CD4-positive, alpha-beta T cell treated with Interleukin-2 at 100 ng/mL for 4 hours (primary cell): ENCODE measurements at places on chromosomes 2 and 18.

DNA sequence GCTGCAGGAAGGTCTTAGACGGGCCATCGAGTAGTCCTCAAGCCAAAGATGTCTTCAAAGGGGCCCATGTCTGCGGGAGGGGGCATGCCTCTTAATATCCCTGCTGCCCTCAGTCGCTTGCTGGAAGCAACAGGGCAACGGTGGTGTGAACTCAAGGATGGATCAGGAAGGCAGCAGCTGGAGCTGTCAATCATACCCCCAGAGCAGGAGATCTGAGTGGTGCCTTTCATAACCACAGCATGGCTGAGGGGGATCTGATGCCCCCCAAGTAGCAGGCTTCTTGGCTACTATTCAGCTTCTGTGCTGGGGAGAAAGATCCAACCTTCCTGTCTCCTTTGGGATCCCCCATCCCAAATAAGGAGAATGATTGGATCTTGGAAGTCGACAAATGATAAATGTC is 46.4 kb downstream of the INSIG2 start:
- no peak for DNase-seq

DNA sequence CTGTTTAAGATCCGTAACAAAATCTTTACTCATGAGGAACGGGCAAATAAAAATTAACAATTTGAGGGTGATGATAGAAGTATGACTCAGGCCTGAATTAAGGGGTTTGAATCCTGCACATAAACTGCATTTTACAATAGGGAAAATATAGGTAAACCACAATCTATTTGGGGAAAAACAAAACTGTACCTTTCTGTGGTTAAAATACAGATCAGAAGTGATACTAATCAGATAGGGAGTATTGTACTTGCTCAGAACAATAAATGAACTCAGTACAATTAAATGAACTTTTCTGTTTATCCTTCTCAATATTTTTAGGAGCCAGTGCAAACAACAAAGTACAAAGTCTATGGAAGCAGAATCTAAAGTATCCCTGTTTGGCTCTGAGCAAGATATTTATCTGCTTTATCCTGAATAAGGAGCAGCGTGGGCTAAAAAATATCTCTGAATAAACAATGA is 287.3 kb downstream of the ZNF385B start:
- no peak for DNase-seq

GRCh38 chr2:217691516-217691915 is 311.3 kb downstream of the TNS1 start:
- DNase-seq, result no peak

- DNase-seq, result peak; percentile 89
Measured at GRCh38 chr2:37635504-37636380, 35.7 kb downstream of the CDC42EP3 start.

GRCh38 chr18:46393230-46393629 is 263.8 kb downstream of the LOXHD1 start:
- no peak for DNase-seq

GRCh38 chr2:207960090-207960489 is 65.2 kb downstream of the PLEKHM3 start:
- no peak for DNase-seq

- DNase-seq, result no peak
Measured at GRCh38 chr2:135909976-135910375, 33.7 kb upstream of the MCM6 start.

- no peak for DNase-seq
Measured at GRCh38 chr2:106189764-106190468, 4.2 kb downstream of the UXS1 start.

- no peak for DNase-seq
Measured at GRCh38 chr2:39737661-39738060, 41.4 kb downstream of the THUMPD2 start.

- DNase-seq, result no peak
Measured at GRCh38 chr2:191806396-191806795, 40.5 kb downstream of the CAVIN2 start.

- DNase-seq, result peak; percentile 8
Measured at GRCh38 chr18:47883771-47884413, 46.6 kb downstream of the SMAD2 start.

GRCh38 chr2:85953476-85953875 is 64.7 kb upstream of the ST3GAL5 start:
- DNase-seq, result no peak

DNA sequence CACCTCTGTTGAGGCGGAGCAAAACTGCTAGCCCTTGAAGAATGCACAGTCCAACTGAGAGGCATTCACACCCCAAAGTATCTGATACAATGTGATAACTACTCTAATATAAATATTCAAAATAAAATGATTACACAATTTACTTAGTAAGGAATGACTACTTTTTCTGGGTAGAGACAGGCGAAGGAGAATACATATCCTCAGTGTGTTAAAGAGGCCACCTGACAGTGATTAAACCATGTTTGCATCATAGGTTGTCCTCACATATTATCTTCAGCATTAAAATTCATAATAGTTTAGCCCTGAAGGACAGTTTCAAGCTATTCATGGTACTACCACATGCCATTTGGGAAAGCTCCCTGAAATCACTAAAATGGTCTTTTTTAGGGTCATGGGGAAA is 16.9 kb upstream of the BAZ2B start:
- no peak for DNase-seq

- DNase-seq, result no peak
Measured at GRCh38 chr2:12352889-12353288, 363.8 kb upstream of the TRIB2 start.

DNA sequence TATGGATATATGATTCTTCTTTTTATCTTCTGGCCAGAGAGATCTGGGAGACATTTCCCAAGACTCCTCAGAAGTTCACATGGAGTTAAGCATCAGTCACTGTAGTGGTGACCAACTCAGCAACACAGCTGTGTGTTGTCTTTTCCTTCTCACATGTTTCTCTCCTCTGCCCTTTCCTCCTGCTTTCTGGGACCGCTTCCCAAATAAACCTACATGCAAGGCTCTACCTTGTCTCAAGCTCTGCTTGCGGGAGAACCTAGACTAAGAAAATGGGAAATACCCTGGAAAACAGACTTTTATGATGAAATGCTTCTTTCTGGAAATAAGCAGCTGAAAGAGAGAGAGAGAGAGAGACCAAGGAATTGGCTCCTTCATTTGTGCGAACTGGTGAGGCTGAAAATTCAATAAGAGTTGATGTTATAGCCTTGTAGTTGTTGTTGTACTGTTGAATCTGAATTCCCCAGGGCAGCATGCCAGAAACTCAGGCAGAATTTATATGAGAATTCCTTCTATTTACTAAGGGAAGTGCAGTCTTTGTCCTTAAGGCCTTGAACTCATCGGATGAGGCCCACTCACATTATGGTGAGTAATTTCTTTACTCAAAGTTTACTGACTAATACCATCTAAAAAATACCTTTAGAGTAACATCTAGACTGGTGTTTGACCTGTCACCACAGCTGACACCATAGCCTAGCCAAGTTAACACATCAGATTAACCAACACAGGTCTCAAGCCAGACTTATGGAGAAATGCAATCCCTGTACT is 22.7 kb upstream of the DSC1 start:
- DNase-seq, result no peak

DNA sequence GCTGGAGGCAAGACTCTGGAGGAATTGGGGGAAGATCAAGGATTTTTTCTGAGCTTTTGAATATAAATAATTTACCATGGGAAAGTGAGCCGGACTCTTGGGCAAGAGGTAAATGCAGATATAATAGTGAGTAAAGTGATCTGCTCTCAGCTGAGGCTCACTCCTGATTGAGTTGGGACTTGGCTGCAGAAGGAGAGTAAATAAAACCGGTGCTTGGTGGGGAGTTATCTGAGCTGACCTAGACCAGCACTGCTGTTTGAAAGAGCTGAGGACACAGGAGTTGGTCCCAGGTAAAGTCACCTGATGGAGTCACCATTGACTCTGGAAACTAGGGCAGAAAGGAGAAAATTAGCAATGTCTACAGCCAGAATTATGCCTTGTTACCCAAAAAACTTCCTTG is 57.3 kb upstream of the LRPPRC start:
- DNase-seq, result no peak

GRCh38 chr2:67008155-67008554 is 389.0 kb upstream of the ETAA1 start:
- DNase-seq, result no peak

DNA sequence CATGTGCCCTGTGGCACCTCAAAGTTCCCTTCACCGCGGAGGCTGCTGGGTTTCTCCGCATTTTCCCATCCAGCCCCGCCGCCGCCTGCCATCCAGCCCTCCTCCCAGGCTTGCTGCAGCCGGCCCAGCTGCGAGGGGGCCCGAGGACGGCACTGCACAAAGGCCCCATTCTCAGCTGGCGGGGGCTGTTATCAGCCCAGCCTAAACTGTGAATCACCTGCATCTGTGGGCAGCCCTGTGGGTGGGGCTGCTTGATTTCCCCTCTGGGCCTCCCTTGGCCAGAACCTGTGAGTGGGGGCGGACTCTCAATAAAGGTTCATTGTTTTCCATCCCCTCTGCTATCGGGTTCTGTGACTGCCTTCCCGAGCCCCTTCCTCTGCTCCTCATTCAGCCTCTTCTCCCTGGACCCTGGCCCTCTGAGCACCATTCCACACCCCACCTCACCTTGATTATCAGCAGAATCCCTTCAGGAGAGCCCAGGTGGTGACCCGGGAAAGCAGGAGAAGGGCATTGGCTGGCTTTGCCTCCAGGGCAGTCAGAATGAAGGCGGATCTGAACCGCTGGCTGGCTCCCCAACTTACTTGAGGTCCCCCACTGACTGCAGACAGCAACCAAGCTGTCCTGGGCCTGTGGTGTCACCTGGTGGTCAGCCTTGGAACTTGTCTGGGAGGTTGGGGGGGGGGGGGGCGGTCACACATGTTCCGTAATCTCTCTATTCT is 204.5 kb downstream of the ZFP36L2 start:
- DNase-seq, result no peak

DNA sequence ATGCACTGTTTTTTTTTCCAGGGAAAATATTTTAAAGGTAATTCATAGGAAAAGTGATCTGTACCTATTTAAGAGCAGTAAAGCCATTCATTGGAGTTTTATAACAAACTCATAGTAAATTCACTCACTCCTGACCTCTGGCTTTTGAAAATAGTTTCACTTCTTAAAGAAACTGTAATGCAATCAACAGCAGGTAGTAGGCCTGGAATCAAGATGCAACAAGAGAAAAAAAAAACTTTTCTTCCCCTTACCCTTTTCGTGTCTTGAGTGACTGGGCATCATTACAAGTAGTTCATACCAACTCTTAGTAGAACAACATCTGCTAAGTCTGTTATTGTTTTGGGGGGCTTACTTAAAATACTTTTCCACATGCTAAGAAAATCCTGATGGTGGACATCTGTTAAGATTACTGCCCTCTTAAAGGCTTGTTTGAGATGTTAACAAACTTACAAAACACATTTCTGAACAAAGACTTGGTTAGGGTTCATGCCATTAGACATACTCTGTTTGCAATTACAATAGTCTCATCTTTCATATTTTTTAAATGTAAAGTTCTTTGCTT is 164.1 kb upstream of the FOSL2 start:
- DNase-seq, result no peak

- no peak for DNase-seq
Measured at GRCh38 chr2:214904634-214905033, 95.2 kb upstream of the BARD1 start.

- DNase-seq, result no peak
Measured at GRCh38 chr18:68354176-68354575, 360.7 kb downstream of the TMX3 start.

DNA sequence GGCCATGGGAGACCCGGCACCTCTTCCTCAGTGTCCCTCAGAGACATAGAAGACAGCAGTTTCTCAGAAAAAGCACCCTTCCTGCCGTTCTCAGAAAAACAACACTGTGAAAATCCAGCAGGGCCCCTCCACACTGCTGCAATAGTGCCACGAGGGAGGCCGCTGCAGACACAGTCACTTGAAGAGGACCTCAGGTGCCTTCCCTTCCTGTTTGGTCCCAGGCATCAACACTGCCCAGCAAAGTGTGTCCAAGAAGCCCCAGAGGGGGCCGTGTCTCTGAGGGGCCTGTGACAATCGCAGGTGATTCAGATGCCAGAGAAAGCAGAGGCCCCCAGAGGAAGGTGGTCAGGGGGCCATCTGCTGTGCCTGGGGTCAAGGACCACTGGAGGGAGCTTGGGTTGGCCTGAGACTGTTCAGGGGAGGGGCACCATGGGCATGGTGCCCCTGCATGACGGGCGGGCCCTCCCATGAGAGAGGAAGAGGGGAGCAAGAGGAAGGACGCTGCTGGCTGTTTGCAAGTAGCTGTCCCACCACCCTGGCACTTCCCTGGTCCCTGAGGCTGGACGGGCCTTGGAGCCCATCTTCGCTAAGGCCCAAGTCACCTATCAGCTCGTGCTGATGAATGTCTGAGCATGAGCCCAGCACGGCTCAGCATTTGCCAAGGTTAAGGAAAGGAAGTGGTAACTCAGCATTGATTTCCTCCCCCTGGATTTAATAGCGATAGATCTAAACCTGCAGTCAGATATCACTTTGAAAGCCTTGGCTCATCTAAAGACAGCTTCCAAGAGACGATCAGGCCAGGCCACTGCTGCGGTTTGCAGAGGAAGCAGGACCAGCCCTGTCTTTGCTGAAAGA is 9.1 kb downstream of the TWIST2 start:
- no peak for DNase-seq

GRCh38 chr2:179946810-179947615 is 60.1 kb downstream of the CWC22 start:
- no peak for DNase-seq

DNA sequence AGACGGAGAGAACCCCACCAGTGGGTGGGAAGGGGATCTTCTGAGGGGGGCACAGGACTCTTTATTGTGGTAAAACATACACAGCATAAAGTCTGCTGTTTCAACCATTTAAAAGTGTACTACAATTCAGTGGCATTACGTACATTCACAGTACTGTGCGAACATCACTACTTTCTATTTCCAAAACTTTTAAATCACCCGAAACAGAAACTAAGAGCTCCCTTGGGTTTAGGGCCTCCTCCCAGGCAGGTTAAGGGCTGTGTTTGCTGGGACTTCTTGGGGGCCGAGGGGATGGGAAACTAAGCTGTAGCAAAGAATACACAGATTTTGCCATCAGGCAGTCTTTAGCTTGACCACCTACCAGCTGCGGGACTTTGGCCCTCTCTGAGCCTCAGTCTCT is 242.0 kb downstream of the HAUS1 start:
- no peak for DNase-seq

- DNase-seq, result peak; percentile 74
Measured at GRCh38 chr2:170409164-170409535, 231.2 kb downstream of the MYO3B start.

DNA sequence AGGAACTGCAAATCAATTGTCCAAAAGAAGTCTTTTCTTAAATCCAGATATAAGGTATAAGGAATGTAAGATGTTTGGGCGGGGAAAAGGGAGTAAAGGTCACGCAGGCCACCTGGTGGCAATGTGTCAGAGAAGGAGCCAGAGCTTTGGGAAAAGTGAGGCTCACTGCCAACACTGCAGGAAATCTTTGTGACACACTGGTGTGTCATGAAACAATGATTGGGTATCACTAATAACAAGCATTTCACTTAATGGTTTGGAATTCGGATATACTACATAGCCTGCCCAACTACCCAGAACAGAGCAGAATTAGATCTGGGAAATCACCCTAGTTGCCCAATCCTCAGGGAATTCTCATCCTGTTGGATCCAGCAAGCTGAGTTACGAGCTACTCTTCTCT is 61.0 kb downstream of the RBMS1 start:
- DNase-seq, result no peak
